Kidney epithelial cell (primary cell): ENCODE measurements at places on chromosomes 12 and 14. TPM values are rescaled to one million over a fixed set of nuclear protein-coding genes. Genes with fewer than 3 reads are reported as not detected.

ANO2 gene
- 0.48 and 1.5 TPM in 2 replicates for total RNA-seq

- DNase-seq: no peak
Observed at GRCh38 chr14:85118274-85118673, 411.7 kb upstream of the FLRT2 start.

DNA sequence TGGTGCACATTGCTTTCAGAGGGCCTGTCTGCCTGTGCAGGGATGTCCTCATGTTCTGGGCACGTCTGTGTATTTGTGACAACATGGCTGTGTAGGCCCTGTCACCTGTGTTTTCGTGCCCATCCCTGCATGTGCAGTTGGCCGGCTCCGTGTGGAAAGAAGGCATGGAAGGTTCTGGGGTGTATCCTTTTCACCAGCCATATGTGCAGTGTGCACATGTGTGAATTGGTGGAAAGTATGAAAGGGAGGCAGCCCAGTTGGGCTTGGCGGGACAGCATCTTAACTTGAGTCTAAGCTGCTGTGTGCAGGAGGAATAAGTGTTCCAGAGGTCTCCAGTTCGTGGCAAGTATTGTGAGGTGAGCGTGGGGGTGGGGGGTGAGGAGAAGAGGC, 669 bp downstream of the TSPAN11 start:
- DNase-seq: no peak

GRCh38 chr12:90741611-90742010, 213.4 kb downstream of the CCER1 start:
- DNase-seq: no peak

GRCh38 chr12:94948232-94948810, 55.2 kb downstream of the NDUFA12 start:
- no peak for DNase-seq

- DNase-seq: no peak
Observed at GRCh38 chr12:66137937-66138336, 7.4 kb upstream of the LLPH start.

RNFT2 gene
- 8.4 and 16.3 TPM in 2 replicates for total RNA-seq

DNA sequence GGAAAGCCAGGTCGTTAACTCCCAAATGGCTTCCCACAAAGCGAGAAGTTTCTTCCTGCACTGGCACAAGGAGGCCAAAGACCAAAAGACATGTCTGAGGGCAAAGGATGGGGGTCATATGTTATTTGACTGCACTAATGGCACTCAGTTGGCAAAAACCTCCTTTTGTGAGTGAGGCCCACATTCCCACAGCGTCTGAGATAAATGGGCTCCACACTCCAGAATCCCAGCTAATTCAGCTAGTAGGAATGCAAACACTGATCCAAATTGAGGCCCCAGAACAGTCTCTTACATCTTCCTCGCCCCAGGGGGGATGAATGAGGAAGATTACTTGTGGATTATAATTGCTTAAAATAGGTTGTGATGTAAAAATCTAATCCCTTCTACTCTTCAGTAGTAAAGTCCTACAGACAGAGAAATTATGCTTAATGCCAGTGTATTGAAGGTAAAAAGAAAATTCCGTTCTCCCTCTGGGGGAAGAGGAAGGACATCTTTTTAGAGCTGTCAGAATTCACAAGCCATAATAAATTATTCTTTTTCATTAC, 86.4 kb upstream of the PIWIL1 start:
- no peak for DNase-seq
